ENCODE measurements at places on chromosomes 5 and 9.
A peak's percentile ranks its signal among the peaks of the same experiment; 100 is the strongest.

DNA sequence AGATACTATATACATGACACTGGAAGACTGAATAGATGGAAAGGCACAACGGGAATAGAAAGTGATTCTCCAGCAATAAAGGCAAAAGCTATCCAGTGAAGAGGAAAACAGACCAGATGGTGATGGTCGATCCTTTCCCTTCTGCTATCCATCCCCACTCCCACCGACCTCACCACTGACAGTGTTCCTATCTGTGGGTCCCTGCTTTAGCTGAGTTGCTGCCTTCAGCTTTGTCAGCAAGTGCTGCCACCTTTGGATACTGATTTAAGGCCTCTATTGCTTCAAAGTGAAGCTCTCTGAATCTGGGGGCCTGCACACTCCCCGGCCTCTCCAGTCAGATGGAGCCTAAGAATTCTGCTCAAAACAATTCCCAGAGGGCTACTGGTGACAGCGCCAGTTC is 32.3 kb downstream of the EPB41L4A start:
- no peak for DNase-seq

DNA sequence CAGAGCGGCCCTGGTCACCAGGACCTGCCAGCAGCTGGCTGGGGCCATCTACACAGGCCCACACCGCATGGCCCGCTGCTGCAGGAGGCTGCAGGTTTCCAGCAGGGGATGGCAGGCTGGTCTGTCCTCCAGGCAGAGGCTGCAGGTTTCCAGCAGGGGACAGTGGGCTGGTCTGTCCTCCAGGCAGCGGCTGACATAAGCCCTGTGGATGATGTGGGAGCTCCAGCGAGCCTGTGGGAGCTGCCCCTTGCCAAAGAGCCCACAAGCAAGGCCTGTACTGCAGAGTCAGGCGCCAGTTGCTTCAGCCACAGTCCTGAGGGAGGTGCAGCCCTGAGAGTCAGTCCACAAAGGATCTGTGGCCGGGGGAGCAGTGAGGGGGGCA is 18.5 kb downstream of the TPPP start:
- no peak for DNase-seq

DNA sequence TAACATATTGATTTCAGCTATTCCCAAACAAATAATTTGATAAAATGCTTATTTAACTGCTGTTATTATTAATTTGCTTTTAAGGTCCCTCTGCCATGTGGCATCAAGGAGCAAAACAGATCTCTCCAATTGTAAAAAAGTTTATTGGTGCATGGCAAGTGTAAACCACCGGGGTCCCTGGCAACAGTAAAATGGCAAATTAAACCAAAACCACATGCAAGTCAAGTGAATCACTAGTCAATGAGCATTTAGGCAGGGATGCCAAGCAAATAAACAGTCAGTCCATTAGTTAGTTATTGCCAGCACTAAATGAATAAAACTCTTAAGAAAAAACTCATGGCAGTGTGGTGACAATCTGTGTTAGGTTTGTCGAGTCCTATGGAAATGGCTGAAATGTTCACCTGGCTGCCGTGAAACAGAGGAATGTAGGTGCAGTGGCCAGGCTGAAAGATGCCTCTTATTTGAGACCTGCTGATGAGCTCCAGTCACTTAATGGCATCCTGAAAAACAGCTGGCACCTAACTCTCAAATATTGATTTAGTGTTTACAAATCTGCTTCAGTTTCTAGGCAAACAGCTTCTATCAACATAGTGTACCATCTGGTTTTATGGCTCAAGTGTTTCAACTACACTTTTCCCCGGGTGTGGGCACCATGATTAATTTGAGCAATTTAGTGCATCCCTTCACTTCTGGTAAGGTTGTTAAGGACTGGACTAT is 296.5 kb upstream of the ITGA1 start:
- no peak for DNase-seq

- no peak for DNase-seq
Measured at GRCh38 chr5:107364443-107365319, 306.1 kb downstream of the EFNA5 start.

- DNase-seq = no peak
Measured at GRCh38 chr9:107778661-107779060, 289.1 kb upstream of the KLF4 start.

DNA sequence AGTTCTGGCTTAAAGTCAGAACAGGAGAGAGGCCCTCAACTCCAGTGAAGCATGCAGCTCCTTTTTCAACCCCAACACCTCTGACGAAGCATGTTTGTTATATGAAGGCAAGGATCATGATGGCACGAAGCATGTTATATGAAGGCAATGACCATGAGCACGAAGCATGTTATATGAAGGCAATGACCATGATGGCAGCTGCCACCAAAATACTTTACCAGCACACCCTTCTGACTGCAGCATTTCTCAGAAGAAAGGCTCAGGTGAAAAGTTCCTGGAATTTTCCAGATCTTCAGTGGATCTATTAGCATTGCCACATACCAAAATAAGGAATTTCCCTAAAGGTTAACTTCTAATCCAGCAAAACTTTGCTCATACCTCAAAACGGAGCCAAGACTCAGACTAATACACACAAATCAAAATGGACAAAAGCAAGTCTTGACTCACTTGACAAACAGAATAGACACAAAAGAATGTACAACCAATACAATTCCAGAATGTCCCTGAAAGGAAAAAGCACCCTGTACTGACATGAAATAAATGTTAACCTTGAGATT is 217.4 kb downstream of the FANCC start:
- no peak for DNase-seq

DNA sequence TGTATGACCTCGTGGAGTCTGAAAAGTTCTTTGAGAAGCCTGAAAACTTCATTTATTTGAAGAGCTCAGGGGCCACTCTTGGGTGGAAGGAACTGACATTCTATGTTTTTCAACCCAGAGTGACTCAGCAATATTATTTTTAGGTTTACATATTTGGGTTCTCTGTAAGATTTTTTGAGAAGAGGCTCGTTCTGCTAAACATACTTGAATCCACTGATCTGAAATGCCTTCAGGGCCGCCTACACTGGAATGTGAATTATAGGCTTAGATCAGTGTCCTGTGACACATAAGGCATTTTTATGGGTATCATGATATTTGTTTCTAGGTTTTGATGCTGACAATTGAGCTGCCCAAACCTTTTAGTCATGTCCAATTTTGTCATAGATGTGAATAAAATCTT is 86.2 kb downstream of the PSAT1 start:
- DNase-seq = no peak

DNA sequence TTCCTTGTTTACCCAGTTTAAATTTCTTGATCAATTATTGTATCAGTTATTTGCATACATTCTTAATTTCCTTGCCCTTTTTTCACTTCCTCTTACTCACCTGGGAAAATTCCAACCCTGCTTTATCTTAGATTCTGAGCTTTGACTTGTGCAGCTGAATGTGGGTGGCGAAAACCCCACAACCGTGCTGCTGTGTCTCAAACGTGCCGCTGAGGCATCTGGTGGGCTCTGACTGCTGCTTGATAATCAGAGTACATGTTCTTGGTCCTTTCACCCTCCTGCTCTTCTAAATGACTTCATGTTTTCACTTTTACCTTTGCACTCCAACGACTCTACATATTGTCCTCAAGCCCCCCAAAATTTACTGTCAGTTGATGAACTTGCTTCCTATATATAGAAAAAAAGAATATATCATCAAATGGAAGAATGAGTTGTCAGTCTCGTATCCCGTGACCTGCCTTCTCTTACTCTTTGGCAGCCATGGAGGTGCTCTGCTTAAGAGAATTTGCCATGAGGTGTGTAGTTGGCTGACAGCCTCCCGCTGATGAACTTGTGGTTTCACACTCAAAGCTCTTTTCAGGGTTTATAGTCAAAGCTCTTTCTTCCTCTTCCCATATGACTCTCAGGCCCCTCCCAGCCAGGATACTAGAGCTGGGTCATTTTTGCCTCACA is 14.0 kb upstream of the JAK2 start:
- peak; percentile 37 for DNase-seq

GRCh38 chr9:129419382-129419899 is 201.5 kb downstream of the C9orf50 start:
- DNase-seq = peak; percentile 21
